ENCODE measurements at places on chromosomes 5 and 9.

DNA sequence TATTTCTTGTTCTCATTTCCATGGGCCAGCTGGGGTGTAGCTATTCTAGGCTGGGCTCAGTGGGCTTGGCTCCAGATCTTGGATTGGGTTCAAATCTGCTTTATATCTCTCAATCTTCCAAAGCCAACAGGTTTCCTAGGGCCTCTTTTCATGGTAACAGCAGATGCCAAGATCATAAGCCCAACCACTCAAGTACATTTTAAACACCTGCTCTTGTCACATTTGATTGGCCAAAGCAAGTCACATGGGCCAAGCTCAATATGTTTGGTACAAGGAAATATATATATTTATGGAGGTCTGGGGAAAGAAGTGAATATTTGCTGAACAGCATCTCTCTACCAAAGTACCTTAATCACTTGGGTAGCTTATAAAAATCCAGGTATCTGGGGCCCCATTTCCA, 49.5 kb downstream of the MRRF start:
- DNase-seq, result no peak

DNA sequence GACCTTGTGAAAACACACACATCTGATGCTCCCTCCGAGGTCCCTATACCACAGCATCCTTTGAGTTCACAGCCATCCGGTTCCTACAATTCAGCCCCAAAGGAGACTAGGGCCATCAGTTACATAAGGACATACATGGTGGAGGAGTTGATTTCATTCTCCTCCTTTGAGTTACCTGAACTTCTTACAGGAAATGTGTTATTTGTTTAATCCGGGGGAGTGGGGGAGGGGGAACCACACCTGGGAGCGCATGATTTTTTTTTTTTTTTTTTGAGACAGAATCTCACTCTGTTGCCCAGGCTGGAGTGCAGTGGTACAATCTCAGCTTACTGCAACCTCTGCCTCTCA, 30.7 kb downstream of the SEMA4D start:
- DNase-seq, result no peak

DNA sequence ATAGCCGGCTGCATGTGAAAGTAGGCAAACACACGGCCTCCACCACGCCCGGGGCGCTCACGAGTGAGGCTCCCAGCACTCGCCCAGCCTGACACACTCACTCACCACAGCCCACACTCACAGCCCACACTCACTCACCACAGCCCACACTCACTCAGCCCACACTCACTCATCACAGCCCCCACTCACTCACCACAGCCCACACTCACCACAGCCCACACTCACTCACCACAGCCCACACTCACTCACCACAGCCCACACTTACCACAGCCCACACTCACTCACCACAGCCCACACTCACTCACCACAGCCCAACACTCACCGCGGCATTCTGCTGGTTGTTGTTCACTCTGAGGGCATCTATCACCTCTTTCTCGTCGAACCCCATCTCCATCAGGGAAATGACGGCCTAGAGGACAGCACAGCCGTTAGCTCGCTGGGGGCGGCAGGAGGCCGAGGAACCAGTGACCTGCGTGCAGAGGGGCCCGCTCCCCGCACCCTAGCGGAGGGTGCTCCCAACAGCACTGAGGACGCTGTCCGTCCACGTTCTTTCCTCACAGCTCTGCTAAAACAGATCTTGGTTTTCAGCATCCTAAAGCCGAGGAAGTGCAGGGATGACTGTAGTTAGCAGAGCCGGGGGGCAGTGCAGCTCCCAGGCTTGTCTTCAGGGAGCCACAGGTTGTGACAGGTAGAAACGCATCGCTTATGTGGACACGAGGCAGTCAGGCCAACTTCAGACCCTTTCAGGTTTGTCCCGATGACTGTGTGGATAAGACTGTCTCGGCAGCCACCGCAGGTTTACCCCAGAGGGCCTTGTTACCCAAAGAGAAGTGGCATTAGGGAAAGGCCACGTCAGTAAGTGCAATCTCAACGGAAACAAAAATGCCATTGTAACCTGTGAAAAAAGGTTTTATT, 21.6 kb downstream of the UBAC1 start:
- peak; percentile 69 for DNase-seq

- no peak for DNase-seq
Observed at GRCh38 chr9:114238891-114239875, 83.7 kb upstream of the ORM1 start.

GRCh38 chr5:39648848-39649227, 224.1 kb upstream of the DAB2 start:
- DNase-seq, result no peak
